ENCODE measurements at places on chromosomes 13 and 19. TPM values are rescaled to one million over a fixed set of nuclear protein-coding genes. Genes with fewer than 3 reads are reported as not detected.
A peak's percentile ranks its signal among the peaks of the same experiment; 100 is the strongest.

- no peak for DNase-seq
Measured at GRCh38 chr19:24052811-24053210, 34.2 kb upstream of the ZNF254 start.

DNA sequence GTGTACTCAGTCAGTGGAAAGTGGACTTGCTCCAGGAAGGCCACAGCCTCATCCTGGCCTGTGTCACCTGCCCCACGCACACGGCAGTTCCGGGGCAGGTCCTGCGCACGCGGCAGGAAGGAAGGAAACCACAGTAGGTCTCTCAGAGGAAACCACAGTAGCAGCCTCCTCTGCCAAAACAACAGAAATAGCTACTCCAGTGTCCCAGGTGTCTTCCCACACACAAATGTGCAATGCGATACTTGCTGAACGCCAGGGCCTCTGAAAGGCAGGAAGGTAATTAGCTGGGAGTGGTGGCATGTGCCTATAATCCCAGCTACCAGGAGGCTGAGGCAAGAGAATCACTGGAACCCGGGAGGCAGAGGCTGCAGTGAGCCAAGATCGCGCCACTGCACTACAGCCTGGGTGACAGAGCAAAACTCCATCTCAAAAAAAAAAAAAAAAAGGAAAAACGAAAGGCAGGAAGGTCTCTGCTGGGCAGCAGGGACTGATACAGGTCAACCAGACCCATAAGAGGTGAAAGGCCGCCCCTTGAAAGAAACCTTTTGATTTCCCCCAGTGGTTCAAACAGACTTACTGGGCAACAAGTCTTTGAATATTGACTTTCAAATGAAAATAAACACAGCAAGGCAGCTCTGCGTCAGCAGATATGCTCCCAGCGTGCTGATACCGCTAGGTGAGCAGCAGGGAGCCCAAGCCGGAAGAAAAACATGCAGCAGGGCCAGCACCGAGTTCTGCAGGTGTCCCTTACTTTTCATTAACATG is 49.5 kb downstream of the CRYL1 start:
- DNase-seq: no peak

DNA sequence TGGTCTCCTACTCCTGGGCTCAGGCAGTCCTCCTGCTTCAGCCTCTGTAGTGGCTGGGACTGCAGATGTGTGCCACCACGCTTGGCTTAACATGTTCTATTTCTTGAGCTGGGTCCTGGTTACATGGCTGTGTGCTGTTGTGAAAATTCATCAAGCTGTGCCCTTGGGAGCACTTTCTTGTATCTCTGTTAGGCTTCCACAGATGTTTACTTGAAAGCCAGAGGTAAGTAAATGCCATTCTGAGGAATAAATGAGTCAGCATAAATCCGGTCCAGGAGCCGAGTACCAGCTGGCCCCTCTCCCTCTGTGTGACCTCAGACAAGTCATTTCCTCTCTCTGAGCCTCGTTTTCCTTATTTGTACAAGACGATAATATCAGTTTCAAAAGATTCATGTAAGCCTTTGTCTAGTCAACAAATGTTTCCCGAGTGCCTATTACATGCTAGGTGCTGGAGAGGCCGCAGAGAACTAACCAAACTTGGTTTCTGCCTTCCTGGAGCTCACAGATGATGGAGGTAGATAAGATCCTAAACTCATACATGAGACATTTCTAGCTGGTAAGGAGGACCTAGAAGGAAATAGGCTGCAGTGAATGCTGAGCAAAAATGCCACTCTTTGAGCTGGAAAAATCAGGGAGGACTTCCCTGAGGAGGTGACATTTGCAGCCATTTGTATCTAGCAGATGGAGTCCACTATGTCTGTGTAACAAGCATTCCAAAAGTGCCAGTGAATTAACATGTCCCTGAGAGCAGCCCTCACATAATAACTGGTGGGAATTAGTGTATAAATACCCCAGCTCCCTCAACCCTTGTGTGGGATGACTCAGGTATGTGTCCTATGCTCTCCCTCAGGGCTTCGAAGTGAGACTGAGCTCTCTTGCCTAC is 2.7 kb upstream of the RASAL3 start:
- no peak for DNase-seq

GRCh38 chr19:1591421-1592023 is 1.1 kb downstream of the MBD3 start:
- DNase-seq: peak; percentile 52

DNA sequence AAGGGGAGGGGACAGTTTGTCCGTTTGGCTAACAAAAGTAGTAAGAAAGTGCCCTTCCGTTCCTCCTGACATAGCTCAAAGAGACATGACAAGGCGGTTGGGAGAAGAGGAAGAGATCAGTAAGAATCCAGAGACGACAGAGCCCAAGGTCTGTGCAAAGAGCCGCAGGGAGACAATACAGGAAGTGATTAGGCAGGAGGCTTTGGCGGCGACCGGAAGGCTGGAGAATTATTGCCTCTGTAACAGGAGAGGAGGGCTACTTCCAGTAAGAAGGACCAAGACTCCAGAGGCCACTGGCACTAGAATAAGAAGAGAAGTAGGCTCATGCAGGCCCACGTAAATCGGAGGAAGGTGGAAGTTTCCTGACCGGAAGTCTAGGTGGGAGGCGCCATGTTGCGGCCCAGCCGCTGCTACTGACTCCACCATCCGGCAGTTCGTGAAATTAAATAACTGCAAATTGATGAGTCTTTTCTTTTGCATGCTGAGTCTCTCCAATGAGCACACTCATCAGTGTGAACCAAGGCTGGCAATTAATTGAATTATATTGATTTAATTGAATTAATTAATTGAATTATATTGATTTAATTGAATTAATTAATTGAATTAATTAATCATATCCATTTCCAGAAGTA is 9.9 kb downstream of the RFX2 start:
- DNase-seq: no peak

DNA sequence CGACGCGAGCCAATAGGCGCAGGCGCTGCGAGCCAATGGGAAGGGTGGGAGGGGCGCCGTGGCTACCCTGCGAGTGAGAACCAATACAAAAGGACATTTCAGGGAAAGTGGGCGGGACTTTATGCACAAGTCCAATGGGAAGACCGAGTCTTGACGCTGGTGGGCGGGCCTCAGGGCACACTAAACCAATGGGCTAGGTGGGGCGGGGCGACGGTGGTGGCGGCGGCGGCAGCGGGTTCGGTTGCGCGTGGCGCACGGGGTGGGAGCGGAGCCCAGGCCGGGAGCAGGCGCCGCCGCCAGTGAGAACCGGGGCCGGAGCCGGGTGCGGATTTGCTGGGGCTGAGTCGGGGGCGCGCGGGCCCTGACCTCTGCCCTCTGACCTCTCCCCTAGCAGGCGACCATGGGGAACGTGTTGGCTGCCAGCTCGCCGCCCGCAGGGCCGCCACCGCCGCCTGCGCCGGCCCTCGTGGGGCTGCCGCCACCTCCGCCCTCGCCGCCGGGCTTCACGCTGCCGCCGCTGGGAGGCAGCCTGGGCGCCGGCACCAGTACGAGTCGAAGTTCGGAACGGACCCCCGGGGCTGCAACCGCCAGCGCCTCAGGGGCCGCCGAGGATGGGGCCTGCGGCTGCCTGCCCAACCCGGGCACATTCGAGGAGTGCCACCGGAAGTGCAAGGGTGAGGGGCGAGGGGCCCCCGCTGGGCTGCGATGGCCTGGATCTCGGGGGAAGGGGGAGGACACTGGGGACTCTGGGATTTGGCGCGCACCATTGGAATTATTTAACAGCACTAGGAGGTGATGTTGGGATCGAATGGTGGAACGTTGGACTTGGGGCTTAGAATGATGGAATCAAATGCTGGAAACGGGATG is at the start of gene TOMM40:
Gene TOMM40, plus strand, starts transcription at position 239 of the 867 bp plus-strand sequence. Its CDS starts 162 bp downstream, at position 401.
- no peak for DNase-seq

- DNase-seq: no peak
Measured at GRCh38 chr19:12567951-12568350, 16.7 kb upstream of the ZNF564 start.

DNA sequence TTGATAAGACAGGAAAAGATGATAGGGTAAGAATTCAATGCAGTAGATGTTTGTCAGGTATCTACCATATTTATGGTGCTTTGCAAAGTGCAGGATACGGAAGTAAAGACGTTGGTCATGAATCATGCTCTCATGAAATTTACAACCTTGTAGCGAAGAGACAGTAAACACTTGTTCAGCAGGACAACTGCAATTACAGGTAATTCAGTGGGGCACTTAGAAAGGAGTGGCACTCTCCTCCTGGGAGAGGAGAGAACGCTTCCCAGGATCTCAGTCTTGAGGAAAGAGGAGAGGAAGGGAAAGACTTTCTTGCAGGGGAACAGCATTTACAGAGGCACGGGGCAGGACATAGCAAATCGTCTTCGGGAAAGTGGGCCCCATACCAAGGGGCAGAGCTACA is 46.4 kb downstream of the SOX1 start:
- DNase-seq: no peak

- DNase-seq: no peak
Measured at GRCh38 chr13:100523981-100524386, 64.6 kb downstream of the GGACT start.

DNA sequence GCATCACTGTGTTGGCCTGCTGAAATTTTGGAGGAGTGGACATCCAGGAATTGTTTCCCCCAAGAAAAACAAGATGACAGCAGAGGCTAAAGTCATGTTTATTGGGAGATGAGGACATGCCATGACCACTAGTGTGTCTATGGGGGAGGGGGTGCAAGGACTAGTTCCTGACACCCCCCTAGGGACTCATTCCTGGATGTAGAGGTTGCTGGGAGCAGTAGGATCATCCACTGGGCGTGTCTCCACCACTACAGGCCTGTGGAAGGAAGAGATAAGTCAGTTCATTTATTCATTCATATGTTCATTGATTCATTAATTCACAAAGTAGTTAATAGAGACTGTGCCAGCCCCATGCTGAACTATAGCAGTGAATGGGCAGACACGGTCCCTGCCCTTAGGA is 30.2 kb downstream of the MAP4K1 start:
- DNase-seq: no peak

GRCh38 chr13:41463838-41464602 is 6.7 kb downstream of the RGCC start:
- DNase-seq: no peak

DNA sequence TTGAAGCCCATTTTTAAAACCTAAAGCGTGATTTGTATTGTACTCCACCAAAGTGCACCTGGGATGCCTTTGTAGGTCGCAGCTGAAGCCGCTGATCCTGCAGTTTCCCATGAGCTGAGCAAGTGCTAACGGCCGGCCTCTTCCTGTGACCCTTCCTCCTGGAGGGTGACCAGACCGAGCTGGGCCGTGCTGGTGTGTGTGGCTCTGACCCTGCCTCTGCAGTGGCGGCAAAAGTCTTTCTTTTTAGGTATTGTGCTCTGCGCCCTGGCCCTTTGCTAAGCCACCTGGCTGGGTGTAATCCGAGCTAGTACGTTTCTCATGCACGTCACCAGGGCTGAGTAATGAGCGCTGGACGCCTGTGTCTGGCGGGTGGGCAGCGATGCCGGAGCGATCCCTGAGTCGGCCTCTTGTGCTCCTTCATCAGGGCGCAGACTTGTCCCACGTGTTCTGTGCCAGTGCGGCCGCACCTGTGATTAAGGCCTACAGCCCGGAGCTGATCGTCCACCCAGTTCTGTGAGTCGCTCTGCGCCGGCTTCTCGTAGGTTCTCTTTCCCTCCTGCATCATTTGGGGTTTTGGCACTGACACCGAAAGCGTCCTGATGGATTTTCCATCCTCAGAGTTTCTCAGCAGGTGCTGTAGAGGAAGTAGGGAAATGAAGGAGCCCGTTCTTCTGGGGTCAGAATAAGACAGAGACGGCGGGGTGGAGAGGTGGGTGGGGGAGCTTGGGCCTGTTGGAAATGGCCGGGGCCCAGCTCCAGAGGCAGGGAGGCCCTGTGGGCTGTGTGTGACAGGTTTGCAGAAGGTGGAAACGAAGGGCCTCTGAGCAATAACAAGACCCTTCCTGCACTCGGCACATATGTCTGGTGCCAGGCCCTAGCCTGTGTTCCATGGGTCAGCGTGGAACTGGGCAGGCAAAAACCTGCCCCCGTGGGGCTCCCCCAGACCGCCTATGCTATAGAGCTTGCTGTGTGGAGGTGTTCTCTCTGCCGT is 9.7 kb downstream of the NAXD start:
- no peak for DNase-seq

- DNase-seq: no peak
Measured at GRCh38 chr13:37457612-37458011, 141.0 kb downstream of the POSTN start.

DNA sequence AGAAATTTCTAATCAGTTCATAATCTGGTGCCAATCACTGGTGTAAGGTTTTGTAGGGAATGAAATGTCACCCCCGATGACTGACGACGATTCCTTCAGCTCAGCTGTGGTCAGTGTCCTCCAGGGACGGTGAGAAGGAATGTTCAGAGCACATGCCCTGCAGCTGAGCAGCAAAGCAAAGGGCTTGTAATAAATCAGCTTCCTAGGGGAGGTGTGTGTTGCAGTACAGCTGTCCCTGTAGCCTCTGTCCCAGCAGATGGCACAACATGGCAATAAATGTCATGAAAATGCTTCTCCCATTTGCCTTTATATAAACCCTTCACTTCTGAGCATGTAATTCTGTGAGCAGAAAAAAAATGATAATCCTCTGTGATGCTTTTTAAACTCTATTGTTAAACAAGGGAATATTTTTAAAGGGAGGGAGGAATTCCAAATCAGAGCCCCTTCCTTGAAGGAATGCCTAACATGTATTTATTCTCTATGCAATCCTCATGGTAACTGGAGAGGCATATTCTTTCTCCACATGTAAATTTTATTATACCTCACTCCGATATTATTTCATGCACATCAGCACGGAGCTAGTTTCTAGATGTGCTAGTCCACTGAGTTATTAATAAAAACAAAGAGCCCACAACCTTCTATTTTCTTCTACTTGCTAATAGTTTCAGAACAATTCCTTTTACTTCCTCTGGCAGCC is 102.5 kb downstream of the FAM216B start:
- DNase-seq: no peak

The TEX26 gene
- total RNA-seq: 1.2 TPM

GRCh38 chr13:50078895-50079654 is 63.8 kb downstream of the KCNRG start:
- no peak for DNase-seq

The FCAR gene
- 0.41 TPM for total RNA-seq

The PRTN3 gene
- 1.2 TPM for total RNA-seq

The LENG9 gene
- 4.5 TPM for total RNA-seq

DNA sequence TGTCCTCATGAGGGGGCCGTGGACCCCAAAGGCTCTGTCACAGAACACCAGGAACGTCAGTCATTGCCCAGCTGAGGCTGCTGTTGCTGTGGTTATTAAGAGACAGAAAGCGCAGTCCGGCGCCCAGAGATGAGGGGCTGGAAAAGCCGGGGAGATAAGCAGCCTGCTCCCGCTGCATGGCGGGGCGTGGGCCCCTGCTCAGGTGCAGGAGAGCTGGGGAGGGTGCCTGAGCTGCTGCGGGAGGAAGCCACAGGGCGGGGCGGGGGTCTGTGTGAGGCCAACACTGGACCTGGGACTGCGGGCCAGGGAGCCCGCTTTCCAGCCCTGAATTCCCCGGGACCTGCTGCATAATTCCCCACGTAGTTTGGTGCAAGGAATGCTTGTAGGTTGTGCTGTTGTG is 11.3 kb downstream of the SOX1 start:
- DNase-seq: no peak

- DNase-seq: no peak
Measured at GRCh38 chr13:21034603-21035191, 26.7 kb downstream of the LATS2 start.

The LGALS7 gene
- not detected for total RNA-seq
